Breast epithelium (tissue), 4 donors: ENCODE measurements at places on chromosomes 11 and 22. TPM values are rescaled to one million over a fixed set of nuclear protein-coding genes. Genes with fewer than 3 reads are reported as not detected.
A peak's percentile ranks its signal among the peaks of the same experiment; 100 is the strongest.

DNA sequence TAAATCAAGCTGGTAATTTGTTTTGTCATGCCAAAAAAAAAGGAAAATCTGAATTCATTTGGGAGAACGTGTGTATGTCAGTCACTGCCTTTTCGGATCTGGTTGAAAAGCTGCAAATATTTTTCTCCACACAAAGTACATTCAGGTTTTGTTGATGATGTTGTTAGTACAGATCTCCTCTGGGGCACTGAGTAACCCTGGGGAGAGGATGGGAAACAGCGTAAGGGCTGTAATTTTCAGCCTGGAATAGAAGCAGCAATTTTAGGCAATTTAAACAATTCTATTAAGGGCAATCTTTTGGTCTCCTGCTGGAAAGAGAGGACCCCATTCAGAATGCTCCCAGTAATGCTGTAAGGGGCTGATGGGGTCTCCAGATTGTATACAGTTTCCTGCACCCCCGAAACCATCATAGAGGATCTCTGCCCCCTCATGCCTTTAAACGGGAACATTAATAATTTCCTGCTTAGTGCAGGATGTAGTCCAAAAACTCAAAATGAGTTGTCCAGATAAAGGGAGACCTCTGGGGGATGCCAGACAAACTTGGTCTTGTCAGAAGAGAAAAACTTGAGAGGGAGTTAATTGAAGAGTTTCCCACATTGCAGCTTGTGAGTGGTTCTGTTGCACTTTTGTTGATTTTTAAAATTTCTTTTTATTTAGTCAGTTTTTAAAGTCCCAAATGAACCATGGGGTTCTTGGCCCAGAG, 132.3 kb downstream of the COMMD9 start:
- DNase-seq, result no peak

Gene CELSR1
- 21.2 TPM for total RNA-seq

Gene KBTBD3
- total RNA-seq, result 13.6 TPM

DNA sequence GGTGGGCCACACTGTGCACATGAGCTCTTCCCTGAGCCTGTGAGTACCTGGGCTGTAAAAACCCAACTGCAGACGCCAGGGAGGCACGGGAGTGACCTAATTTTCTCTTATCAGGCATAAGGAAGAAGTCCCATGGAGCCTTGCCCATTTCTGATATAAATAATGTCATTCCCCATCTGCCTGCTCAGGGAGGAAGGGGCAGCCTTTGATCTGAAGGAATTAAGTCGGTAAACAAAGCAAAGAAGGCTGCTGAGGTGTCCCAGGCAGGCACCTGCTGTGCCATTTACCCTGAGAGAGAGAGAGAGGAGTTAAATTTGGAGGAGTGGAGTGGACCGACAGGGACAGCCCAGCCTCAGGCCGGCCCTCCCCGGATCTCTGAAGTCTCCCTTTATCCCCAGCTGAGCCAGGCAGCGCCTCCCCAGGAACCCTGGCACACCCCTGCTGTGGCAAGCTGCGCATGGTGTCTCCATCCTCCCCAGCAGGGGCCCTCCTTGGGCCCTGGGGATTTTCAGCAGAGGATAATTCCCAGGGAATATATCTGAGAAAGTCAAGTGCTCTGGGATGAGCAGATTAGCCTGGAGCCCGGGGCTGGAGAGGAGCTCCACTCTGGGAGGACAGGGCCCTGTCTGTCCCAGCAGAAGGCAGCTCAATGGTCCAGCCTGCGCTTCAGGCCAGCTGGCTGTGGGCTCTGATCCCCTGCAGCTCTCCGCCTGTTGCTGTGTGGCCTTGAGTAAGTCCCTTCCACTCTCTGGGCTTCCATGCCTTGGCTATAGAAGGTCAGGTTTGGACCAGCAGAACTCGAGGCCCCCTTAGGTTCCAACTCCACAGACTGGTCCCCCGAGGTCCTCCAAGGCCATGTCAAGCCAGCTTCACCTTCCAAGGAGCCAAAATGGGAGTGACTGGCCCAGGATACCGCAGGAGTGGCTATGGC, 17.5 kb upstream of the CABP7 start:
- DNase-seq, result no peak

- no peak for DNase-seq
Measured at GRCh38 chr22:22867996-22868715, 19.5 kb upstream of the IGLL5 start.

Gene FBXO3
- total RNA-seq, result 46.9 TPM

GRCh38 chr11:83687787-83688186, 401.6 kb upstream of the CCDC90B start:
- no peak for DNase-seq

GRCh38 chr22:39940757-39941305, 19.4 kb upstream of the TMA7B start:
- DNase-seq, result no peak

DNA sequence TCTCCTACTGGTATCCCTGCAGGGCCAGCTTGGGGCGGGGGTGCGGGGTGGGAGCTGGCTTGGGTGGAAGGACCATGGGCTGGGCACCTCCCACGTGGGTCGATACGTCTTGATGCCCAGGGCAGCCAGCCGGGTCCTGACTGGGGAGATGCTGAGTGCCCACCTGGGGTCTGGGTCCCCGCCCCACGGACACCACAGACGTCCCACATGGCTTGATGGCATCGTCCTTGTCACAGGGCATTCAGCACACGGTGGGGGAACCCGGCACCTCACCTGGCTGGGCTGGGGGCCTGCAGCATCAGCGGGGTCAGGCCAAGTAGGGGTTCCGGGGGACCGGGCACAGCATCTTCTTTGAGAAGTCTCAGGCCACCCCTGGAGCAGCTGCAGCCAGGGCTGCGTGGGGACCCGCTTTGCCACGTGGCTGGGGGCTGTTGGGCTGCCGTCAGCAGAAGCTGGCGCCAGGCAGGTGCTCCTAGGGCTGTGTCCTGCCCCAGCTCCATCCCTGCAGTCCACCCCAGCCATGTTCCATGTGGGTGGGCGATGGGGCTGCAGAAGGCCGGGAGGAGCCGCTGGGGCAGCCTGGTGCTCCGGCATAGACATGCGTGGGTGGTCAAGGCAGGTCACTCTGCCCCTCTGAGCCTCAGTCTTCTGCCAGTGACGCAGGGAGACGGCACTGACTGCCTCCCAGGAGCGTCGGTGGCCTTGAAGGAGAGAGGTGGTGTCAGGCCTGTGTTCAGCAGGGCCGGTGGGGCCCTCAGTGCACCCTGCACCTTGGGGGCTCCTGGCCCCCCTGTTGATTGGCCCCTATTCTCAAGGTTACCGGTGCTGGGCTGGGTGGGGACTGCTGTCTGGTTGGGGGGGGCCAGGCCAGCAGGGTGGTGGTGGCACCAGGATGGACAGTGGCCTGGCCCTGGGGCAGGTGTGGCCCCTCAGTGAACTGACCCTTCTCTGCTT, 8.4 kb downstream of the SELENOO start:
- no peak for DNase-seq

- no peak for DNase-seq
Measured at GRCh38 chr11:61132646-61133045, 28.6 kb downstream of the VPS37C start.

Gene ESAM
- 11.6 TPM for total RNA-seq

GRCh38 chr11:108664730-108665525, at the start of gene DDX10:
TSS of gene DDX10 (plus strand) at chr11:108665069. CDS start at chr11:108665154, 85 bp downstream.
- peak; percentile 96 for DNase-seq

GRCh38 chr22:19173047-19174035, 5.2 kb downstream of the SLC25A1 start:
- no peak for DNase-seq

Gene CASP5
- total RNA-seq, result not detected

- no peak for DNase-seq
Measured at GRCh38 chr11:121318848-121319834, 26.6 kb downstream of the SC5D start.

Gene FBLN1
- 293 TPM for total RNA-seq

Gene APOA1
- total RNA-seq, result 0.33 TPM

DNA sequence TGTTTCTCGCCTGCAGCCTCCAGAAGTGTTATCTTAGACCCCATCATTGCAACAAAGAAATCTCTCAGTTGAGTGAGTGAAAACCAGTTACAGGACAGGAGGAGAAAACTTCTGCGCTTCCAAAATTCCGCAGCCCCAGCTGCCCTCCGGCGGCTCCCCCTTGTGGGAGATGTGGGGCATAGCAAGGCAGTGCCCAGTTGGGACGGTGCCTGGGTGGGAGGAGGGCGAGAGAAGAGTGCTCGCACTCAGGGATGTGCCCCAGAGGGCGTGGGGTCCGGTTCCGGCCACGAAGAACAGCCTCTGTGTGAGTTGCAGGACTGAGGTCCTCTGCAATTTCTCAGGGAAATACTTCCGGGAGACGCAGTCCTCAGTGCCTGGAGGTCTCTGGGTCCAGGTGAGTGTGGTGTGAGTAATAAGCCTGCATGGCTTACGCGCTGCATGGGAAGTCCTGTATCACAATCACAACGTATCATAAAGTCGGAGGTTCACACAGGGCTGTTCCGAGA, 87.0 kb upstream of the BLID start:
- DNase-seq, result peak; percentile 74

Gene MYRF
- total RNA-seq, result 0.66 TPM

DNA sequence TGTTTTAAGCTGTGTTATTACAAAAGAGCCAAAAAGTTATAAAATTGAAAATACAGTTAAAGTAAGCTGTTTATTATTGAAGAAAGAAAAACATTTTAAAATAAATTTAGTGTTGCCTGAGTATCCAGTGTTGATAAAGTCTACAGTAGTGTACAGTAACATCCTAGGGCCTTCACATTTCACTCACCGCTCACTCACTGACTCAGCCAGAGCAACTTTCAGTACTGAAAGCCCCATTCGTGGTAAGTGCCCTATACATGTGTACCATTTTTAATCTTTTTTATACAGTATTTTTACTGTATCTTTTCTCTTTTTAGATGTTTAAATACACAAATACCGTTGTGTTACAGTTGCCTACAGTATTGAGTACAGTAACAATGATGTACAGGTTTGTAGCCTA, 35.0 kb downstream of the POLD3 start:
- no peak for DNase-seq

Gene BEST1
- 5.9 TPM for total RNA-seq

- no peak for DNase-seq
Measured at GRCh38 chr22:48596111-48596850, 1231.4 kb downstream of the BRD1 start.

Gene MUC2
- total RNA-seq, result 0.66 TPM

- DNase-seq, result no peak
Measured at GRCh38 chr22:28783786-28784671, 11.5 kb downstream of the CCDC117 start.

GRCh38 chr11:85889676-85890579, 34.7 kb downstream of the CCDC83 start:
- DNase-seq, result peak; percentile 23

DNA sequence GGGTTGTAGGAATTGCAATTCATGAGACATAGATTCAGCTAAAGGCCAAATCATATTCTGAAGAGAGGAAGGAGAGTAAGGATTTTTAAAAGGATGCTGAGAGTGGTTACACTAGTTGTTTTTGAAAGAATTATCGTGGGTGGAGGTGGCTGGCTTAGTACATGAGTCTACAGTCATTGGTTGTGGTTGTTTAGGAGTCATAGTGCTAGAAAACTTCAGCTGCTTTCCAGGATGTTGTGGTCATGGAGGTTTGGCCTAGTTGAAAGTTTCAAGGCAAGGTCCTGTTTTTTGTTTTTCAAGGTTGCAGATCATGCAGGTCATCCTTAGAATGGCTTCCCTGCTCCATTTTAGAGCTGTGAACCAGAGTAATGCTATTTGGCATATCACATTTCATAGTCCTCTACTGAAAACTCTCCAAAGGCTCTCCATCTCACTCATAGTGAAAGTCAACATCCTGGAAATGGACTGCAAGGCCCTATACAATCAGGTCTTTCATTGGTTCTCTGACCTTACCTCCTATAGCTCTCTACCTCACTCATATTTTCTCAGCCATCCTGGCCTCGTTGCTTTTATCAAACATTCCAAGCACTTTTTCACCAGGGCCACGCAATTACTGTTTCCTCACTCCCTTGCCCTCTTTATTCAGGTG, 26.1 kb upstream of the ZBTB44 start:
- no peak for DNase-seq

DNA sequence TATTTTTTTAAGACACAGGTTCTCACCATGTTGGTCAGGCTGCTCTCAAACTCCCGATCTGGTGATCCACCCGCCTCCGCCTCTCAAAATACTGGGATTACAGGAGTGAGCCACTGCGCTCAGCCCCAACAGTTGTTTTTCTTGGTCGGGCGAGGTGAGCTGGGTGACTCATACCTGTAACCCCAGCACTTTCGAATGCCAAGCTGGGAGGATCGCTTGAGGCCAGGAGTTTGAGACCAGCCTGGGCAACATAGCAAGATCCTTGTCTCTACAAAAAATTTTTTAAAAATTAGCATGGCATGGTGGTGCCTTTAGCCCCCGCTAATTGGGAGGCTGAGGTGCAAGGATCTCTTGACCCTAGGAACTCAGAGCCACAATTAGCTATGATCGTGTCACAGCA, 7.0 kb upstream of the NF2 start:
- no peak for DNase-seq

- DNase-seq, result no peak
Measured at GRCh38 chr11:62603776-62604299, 2.2 kb upstream of the MTA2 start.

DNA sequence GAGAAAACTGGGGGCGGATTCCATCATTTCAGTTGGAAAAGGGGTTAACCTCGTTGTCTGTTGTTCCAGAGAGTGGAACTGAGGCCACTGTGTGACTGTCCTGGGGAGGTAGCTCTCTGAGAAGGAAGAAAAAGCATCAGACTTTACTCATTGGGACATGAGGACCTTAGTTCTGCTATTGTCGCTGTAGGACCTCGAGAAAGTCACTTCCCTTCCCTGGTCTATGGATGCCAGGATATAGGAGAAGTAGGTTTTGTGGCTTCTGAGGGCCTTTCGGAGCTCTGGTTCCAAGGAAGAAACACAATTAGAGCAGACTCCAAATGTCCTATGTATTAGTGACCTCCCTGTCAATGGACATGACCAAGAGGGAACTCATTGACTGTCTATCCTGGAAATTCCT, 6.2 kb downstream of the MYO18B start:
- no peak for DNase-seq

- DNase-seq, result no peak
Measured at GRCh38 chr22:33580310-33580709, 340.0 kb downstream of the LARGE1 start.

GRCh38 chr22:23144932-23145877, at the start of gene RAB36:
TSS of gene RAB36 (plus strand) at chr22:23145477. CDS start at chr22:23146617, 1,140 bp downstream.
- peak; percentile 91 for DNase-seq

GRCh38 chr11:13487661-13488030, 8.2 kb downstream of the PTH start:
- no peak for DNase-seq

- no peak for DNase-seq
Measured at GRCh38 chr22:38135133-38135706, 24.7 kb upstream of the BAIAP2L2 start.

Gene DENND6B
- total RNA-seq, result 6.9 TPM

DNA sequence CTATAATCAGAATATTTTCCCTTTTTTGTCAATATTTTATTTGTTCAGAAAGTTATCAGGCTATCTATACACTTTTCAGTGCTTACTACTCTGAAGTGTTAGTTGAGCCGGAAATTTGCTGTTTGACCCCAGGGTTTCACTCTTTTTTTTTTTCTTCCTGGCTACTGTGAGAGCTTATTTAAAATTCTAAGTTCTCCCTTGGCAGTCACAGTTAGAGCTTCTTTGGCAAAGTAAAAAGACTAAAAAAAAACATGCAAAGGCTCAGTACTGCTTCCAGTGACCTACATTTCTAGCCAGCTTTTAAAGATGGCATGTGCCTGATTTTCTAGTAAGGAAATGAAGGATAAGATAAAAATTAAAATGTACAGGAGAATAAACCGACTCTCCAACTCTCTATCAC, 48.4 kb downstream of the ELP4 start:
- DNase-seq, result no peak
